ENCODE measurements at places on chromosomes 7 and 10.
A peak's percentile ranks its signal among the peaks of the same experiment; 100 is the strongest.

DNA sequence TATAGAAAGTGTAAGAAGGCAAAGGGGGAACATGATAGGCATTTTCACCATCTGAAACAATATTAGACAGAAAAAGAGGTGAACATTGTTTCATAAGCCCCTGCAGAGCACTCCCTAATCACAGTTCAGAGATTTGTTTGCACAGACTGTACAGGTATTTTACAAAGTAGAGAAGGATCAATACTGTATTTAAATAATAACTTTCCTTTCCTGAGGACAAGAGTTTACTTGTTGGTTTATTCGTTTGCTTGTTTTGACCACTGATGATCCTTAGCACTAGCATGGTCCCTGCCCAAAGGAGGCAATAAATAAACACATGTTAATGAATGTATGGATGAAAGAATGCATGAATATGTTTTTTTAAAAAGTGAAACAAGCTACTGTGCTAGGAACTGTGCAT lies 690.1 kb upstream of the COBL start:
- H3K27me3 ChIP-seq, result no peaks in the 10 kb centered on the region
- H3K4me3 ChIP-seq, result no peak overlapping the region
- H3K27ac ChIP-seq, result no peak overlapping the region

DNA sequence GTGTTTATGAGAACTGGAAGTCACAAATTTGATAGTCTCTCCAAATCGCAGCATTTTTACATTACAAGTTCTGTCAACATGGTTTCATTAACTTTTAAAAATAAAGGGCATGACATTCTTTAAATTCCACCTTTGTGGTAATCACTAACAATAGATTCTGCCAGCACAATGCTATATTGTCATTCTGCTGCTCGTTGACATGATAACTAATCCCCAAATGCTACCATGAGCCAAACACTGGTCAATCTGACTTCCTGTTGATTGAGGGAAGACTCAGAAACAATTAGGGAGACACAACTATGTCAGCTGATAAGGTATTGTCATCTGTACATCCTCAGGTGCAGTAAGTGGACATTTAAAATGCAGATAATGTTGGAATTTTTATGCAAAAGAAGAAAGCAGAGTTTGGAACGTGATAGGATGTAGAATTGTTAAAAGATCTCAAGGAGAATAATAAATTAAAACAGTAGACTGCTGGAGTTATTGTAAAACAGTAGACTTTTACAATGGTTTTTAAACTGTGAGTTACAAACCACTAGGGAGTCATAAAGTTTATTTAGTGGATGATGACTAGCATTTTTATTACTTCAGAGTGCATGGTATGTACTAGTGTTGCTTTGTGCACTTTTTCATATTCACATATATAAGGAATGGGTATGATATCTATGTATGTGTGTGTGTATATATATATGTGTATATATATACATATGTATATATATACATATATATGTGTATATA lies 126.4 kb upstream of the DKK1 start:
- no peak overlapping the region for H3K4me3 ChIP-seq
- H3K27me3 ChIP-seq, result no peaks in the 10 kb centered on the region

GRCh38 chr7:66697449-66698438 lies 42.8 kb upstream of the RABGEF1 start:
- H3K36me3 ChIP-seq, result peaks cover 8% of the 10 kb centered on the region
- no peak overlapping the region for H3K27ac ChIP-seq
- H3K27me3 ChIP-seq, result no peaks in the 10 kb centered on the region

DNA sequence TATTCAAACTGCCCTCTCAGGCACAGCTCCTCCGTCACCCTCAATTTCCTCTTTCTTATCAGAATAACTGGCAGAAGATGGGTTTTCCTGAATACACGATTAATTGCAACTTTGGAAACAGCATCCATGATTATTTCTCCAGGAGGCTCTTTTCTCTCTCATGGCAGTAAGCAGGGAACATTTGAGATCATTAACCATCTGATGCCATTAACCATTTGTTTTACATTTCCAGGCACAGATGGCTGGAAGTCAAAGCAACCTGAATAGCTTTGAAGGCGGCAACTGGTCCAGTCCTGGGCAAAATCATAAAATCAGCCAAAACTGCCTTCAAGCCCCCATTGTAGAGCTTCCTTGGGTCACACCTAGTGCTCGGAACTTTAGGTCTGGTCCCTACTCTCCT lies 289.5 kb upstream of the AOAH start:
- H3K27me3 ChIP-seq, result no peaks in the 10 kb centered on the region
- no peaks in the 10 kb centered on the region for H3K36me3 ChIP-seq
- no peak overlapping the region for H3K4me3 ChIP-seq
- no peak overlapping the region for H3K27ac ChIP-seq

DNA sequence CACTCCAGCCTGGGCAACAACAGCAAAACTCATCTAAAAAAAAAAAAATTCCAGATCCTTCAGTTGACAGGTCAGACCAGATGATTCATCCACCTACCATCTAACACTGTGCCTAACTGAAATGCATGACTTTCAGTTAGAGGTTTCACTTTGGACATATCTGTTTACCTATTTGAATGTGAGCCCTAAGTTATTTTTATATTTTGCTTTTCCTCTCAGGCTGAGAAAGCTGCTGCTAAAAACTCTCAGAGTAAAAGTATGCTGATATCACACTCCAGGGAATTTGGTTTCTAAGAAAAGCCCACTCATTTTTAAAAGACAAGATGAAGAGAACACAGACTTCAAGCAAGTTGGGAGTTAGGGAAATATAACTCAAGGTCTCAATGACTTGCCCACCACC lies 126.0 kb downstream of the SGMS1 start:
- DNase-seq, result peak; percentile 86
- H3K4me1 ChIP-seq, result peaks cover 6% of the 10 kb centered on the region
- H3K36me3 ChIP-seq, result no peaks in the 10 kb centered on the region
- peak overlapping the region; percentile 13 for H3K27ac ChIP-seq
- H3K4me3 ChIP-seq, result no peak overlapping the region

- no peak overlapping the region for H3K4me3 ChIP-seq
- H3K36me3 ChIP-seq, result no peaks in the 10 kb centered on the region
- DNase-seq, result no peak
Measured at GRCh38 chr7:6305330-6305729, 32.9 kb upstream of the CYTH3 start.

DNA sequence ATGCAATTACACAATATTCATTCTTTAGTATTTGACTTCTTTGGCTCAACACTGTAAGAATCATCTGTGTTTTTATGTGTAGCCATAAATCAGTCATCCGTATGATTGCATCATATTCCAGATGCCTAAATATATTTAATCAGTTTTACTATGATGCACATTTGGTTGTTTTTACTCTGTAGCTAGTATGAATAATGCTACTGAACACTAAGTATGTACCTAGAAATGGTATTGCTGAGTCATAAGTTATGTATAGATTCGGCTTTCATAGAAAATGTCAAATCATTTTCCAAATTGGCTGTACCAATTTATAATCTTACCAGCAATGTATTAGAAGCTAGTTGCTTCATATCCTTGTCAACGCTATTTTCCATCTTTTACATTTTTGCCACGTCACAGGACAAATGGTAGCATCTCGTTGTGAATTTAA lies 197.3 kb upstream of the PLXNA4 start:
- peaks cover 2% of the 10 kb centered on the region for H3K4me1 ChIP-seq
- H3K27me3 ChIP-seq, result no peaks in the 10 kb centered on the region
- H3K36me3 ChIP-seq, result no peaks in the 10 kb centered on the region
- peak; percentile 42 for DNase-seq

GRCh38 chr7:2698581-2699288 lies 10.7 kb downstream of the AMZ1 start:
- no peaks in the 10 kb centered on the region for H3K27me3 ChIP-seq
- peaks cover 3% of the 10 kb centered on the region for H3K4me1 ChIP-seq
- no peak for DNase-seq
- no peaks in the 10 kb centered on the region for H3K36me3 ChIP-seq

- H3K27ac ChIP-seq, result no peak overlapping the region
- no peaks in the 10 kb centered on the region for H3K36me3 ChIP-seq
- DNase-seq, result no peak
- no peaks in the 10 kb centered on the region for H3K4me1 ChIP-seq
- H3K4me3 ChIP-seq, result no peak overlapping the region
Measured at GRCh38 chr7:92961961-92962360, 125.6 kb upstream of the CDK6 start.

DNA sequence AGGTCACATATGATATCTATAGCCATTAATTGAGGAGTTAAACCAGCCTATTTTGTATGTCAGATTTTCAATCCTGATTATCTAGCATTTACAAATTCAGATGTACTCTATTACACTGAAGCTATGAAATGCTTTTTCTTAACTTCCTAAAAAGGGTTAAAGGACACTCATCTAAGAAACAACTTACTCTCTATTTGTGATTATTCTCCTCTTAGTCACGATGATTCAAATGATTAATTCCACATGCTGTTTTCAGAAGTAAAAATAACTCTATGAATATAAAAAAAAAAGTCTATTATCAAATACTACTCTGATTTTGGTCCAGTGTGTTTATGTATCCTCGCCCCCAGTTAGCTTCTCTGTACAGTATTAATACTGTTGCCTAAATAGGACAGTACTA lies 1199.9 kb downstream of the GATA3 start:
- H3K4me3 ChIP-seq, result peak overlapping the region; percentile 14
- peaks cover 9% of the 10 kb centered on the region for H3K4me1 ChIP-seq
- no peaks in the 10 kb centered on the region for H3K36me3 ChIP-seq

- H3K4me1 ChIP-seq, result no peaks in the 10 kb centered on the region
- H3K36me3 ChIP-seq, result no peaks in the 10 kb centered on the region
- H3K27me3 ChIP-seq, result no peaks in the 10 kb centered on the region
Measured at GRCh38 chr10:7046615-7047014, 364.2 kb downstream of the SFMBT2 start.

All from fibroblast of lung (primary cell).